Mesendoderm (in vitro differentiated cells): ENCODE measurements at places on chromosomes 12 and 14.

DNA sequence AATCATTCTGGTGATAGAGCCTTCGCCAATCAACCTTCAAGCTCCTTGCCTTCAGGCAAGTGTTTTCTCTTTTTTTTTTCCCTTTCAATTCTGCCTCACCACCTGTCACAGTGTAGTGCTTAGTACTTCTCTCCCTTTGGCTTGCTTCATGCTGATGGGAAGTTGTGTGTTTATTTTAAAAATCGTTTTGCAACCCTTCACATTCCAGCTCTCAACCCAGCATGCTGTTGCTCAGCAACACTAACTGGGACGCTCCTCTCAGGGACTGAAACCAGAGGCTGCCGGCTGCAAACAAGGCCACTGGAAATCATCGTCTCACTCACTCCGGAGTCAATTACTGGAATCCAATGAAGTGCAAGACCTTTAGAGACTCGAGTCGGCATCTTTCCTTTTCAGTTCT, 342.7 kb downstream of the PRKD1 start:
- H3K4me1 ChIP-seq = no peaks in the 10 kb centered on the region
- H3K27ac ChIP-seq = no peak overlapping the region
- no peaks in the 10 kb centered on the region for H3K27me3 ChIP-seq

DNA sequence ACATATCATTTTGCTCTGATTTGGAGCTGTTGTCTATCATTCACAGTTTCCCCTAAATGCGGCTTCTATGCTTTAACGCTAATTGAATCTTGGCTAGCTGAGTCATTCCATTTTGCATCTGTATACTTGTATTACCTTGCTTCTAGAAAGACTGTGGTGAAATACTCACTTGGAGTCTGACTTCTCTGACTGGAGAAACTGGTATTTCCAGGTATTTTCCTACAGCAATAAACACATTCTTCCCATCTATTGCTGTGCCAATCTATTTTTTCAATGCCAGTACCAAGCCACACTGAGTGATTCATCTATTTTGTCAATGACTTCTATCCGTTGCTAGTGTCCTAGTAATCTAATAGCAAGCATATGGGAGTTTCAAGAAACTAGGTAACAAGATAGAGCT, 76.0 kb upstream of the ST8SIA1 start:
- no peaks in the 10 kb centered on the region for H3K27me3 ChIP-seq
- peak; percentile 2 for DNase-seq
- no peak overlapping the region for H3K27ac ChIP-seq
- H3K36me3 ChIP-seq = no peaks in the 10 kb centered on the region
- no peak overlapping the region for H3K4me3 ChIP-seq

DNA sequence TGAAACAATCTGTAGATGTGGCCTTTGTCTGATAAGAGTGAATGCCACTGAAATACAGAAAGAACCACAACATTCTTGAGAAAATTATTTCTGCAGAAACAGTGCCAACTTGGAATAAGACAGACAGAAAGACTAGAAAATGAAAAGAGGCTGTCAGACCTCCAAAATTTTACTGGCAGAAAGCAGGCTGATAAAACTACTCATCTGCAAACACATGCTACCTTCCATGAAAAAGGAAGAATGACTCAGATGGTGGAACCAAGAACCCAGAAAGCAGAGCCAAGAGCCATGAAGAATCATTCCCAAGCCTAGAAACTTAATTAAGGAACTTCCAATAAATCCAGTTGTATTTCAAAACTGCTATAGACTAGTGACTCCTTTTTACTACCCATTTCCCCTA, 31.9 kb upstream of the OSBPL8 start:
- no peak overlapping the region for H3K27ac ChIP-seq
- DNase-seq = no peak
- H3K36me3 ChIP-seq = no peaks in the 10 kb centered on the region
- H3K4me1 ChIP-seq = no peaks in the 10 kb centered on the region
- H3K4me3 ChIP-seq = no peak overlapping the region

- DNase-seq = peak; percentile 37
- no peak overlapping the region for H3K4me3 ChIP-seq
- H3K4me1 ChIP-seq = no peaks in the 10 kb centered on the region
- no peaks in the 10 kb centered on the region for H3K27me3 ChIP-seq
Measured at GRCh38 chr14:39034481-39035296, 68.3 kb downstream of the SEC23A start.

DNA sequence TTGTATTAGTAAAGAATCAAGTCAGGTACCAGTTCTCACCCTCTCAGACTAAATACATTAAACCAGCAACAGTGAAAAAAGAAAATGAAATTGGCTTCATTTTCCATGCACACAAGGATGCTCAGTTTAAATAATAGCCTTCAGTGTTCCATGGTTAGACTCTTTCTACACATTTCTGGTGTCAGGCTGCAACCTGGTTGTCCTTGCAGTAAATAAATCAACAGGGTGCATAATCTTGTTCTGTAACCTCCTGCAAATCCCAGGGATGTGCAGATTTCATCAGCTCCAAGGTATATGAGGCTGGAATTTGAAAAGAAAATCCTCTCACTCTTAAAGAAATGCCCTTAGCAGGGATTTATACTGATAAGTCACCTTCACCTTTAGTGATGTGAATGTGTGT, 46.7 kb upstream of the BTG1 start:
- DNase-seq = no peak
- H3K27me3 ChIP-seq = no peaks in the 10 kb centered on the region
- H3K36me3 ChIP-seq = no peaks in the 10 kb centered on the region
- no peaks in the 10 kb centered on the region for H3K4me1 ChIP-seq
- H3K27ac ChIP-seq = no peak overlapping the region
